Fibroblast of skin of left biceps (primary cell): ENCODE measurements at places on chromosomes 16 and 17.

DNA sequence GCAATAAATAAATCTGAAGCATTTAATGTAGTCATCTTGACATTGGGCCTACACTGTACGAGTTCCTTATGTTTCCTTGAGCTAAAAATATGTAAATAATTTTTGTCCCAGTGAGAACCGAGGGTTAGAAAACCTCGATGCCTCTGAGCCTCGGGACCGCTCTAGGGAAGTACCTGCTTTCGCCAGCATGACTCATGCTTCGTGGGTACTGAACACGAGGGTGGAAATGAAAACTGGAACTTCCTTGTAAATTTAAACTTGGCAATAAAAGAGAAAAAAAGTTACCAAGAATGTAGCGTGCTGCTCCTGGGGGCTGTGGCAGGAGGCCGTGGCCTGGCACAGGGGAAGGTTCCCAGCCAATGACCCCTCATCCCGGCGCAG is 74.1 kb downstream of the SOCS1 start:
- DNase-seq = no peak

DNA sequence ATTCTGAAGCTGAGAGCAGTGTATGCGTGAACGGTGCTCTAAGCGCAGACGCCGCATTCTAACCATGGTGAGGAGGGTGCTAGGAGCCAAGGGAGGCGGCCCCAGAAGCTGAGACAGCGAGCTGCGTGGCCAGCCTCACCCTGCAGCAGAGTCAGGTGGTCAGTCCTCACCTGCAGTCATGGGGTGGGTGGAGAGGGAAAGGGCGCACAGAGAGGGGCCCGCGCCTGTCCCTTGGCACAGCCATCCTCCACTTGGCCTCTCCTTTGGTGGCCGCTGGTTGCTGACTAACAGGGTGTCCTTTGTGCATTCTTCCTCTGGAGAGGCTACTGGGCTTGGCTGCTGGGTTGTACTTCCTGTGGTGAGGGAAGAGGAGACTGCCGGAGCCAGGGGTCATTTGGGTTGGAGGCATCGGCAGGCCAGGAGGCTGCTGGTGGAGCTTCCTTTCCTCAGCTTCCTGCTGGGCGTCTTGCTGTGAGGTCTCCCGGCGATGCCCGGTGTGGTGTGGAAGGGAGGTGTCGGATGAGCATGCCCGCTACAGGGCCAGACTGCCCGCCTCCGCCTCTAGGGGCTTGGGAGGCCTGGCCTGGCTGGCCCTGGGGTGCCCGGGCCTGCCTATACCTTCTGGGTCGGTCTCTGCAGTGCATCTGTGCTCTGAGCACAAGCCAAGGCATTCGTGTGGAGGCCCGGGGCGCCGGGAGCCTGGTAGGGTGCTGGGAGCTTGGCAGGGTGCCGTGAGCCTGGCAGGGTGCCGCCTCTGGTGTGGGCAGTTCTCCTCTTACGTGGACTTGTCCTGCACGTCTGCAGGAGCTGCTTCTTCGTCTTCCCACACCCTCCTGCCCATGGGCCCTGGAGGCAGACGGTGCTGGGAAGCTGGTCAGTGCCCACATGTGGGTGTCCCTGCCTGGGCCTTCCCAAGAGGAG is 17.4 kb downstream of the RNF213 start:
- DNase-seq = no peak

- DNase-seq = no peak
Measured at GRCh38 chr16:31038993-31039392, 5.6 kb downstream of the STX4 start.

GRCh38 chr17:39782481-39782880 is 44.7 kb downstream of the GRB7 start:
- no peak for DNase-seq

DNA sequence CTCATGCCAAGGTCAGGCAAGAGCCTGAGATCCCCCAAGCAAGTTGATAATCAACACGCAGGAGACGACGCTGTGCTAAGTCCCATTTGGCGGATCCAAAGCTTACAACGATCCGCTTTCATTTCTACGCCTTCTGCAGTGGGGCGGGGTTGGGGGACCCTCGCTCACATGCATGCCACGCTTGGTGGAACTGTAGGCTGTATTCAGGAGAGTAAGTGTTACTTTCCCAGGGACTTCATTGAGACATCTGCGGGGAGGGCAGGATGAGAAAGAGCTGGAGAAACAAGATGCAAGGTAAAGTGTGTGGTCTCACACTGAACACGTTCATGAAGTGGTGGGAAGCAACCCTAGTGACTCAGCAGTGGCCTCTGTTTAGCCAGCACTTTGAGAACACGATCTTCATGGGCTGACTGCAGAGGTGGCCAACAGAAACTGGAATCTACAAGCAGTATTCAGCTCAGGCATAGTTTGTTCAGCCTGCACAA is 100.5 kb downstream of the XYLT1 start:
- no peak for DNase-seq
